Activated CD8-positive, alpha-beta T cell treated with anti-CD3 and anti-CD28 coated beads, Interleukin-2, amount 10 ng/mL, durations not matched to agents 7 days and 5 days (primary cell): ENCODE measurements at places on chromosomes 7 and 10. TPM values are rescaled to one million over a fixed set of nuclear protein-coding genes. Genes with fewer than 3 reads are reported as not detected.

- DNase-seq, result no peak
- no peaks in the 10 kb centered on the region for H3K4me1 ChIP-seq
- no peak overlapping the region for H3K27ac ChIP-seq
- no peaks in the 10 kb centered on the region for H3K36me3 ChIP-seq
- peaks cover 9% of the 10 kb centered on the region for H3K27me3 ChIP-seq
These were observed 138.3 kb downstream of the DOCK4 start for GRCh38 chr7:112067632-112068540.

- DNase-seq, result no peak
- H3K36me3 ChIP-seq, result peaks cover 97% of the 10 kb centered on the region
- H3K27me3 ChIP-seq, result no peaks in the 10 kb centered on the region
- H3K4me1 ChIP-seq, result peaks cover 99% of the 10 kb centered on the region
- no peak overlapping the region for H3K27ac ChIP-seq
These were observed 159.7 kb downstream of the CELF2 start for GRCh38 chr10:11177381-11177780.

- DNase-seq, result no peak
- H3K27ac ChIP-seq, result no peak overlapping the region
- H3K4me1 ChIP-seq, result peaks cover 10% of the 10 kb centered on the region
- peaks cover 12% of the 10 kb centered on the region for H3K27me3 ChIP-seq
- H3K4me3 ChIP-seq, result no peak overlapping the region
These were observed 4.5 kb upstream of the COPG2 start for GRCh38 chr7:130673066-130673465.

Gene ANKIB1
- 57.1 TPM for total RNA-seq

- H3K27me3 ChIP-seq, result no peaks in the 10 kb centered on the region
- no peak overlapping the region for H3K4me3 ChIP-seq
- DNase-seq, result no peak
These were observed 55.9 kb upstream of the KIAA1217 start for GRCh38 chr10:24153031-24153430.
